BJ (cell line): ENCODE measurements at places on chromosomes 2 and 18.

DNA sequence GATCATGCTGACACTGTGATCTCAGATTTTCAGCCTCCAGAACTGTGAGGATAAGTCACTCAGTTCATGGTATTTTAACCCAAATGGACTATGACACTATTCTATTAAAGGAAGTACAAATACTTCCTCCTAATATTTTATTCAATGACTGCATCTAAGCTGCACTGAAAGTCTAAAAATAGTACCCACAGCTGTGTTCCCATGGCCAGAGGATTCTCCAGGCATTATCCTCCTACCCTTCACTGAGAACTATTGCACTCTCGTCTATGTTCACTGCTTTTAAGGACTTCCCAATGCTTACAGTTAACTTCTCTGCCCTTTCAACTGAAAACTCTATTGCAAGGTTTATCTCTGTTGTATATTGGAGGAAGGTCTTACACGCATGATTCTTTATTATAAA is 15.2 kb downstream of the LRATD1 start:
- DNase-seq, result no peak

DNA sequence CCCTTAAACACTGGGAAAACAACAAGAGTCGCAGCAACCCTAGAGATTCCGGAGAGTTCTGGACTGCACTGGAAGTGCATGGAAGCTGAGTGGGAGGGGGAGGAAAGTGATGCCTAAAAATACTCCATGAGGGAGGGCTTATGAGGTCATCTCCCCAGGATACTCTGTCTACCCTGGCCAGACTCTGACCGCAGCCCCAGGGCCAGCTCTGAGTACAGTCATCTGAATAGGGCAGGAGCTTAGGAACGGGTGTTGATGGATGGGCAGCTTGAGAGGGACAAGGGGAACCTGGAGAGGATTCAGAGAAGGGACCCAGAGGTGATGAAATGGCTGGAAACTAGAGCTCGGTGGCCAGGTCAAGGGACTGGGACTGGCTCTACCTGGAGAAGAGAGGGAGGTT is 79.3 kb upstream of the IGFBP5 start:
- no peak for DNase-seq

- no peak for DNase-seq
These were observed 23.3 kb upstream of the ARPC2 start for GRCh38 chr2:218193701-218194100.

GRCh38 chr2:118539290-118539689 is 308.2 kb downstream of the EN1 start:
- no peak for DNase-seq

DNA sequence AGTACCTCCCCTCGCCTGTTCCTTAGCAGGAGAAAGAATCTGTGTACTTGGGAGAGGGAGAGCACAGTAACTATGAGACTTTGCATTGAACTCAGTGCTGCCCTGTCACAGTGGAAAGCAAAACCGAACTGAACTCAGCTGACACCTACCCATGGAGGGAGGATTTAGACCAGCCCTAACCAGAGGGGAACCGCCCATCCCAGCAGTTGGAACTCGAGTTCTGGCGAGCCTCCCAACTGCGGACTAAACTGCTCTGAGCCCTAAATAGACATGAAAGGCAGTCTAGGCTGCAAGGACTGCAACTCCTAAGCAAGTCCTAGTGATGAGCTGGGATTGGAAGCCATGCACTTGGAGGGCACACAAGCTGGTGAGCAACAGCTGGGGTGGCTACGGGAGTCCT is 110.4 kb downstream of the GRB14 start:
- DNase-seq, result no peak

- no peak for DNase-seq
These were observed 54.0 kb downstream of the SCG2 start for GRCh38 chr2:223548194-223548593.

- no peak for DNase-seq
These were observed 170.6 kb downstream of the FHOD3 start for GRCh38 chr18:36468161-36468560.

- DNase-seq, result no peak
These were observed 384.4 kb downstream of the TSN start for GRCh38 chr2:122139739-122140420.
